ENCODE measurements at places on chromosomes 6 and 20.

DNA sequence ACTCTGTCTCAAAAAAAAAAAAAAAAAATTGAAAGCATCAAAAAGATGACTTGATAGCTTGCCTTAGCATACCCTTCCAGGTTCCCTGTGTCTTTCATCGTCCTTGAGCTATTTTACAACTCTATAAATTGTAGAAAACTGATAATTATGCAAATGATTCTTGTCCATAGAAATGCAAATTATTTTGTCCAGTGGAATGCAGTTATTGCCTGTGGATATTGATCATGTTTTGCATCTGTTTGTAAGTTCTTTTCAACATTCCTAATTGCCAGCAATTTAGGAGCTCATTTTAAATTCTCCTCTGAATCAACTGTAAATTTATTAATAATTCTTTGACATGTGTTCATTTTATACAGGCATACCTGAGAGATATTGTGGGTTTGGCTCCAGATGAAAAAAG lies 7.1 kb upstream of the ATP9A start:
- no peak for DNase-seq

DNA sequence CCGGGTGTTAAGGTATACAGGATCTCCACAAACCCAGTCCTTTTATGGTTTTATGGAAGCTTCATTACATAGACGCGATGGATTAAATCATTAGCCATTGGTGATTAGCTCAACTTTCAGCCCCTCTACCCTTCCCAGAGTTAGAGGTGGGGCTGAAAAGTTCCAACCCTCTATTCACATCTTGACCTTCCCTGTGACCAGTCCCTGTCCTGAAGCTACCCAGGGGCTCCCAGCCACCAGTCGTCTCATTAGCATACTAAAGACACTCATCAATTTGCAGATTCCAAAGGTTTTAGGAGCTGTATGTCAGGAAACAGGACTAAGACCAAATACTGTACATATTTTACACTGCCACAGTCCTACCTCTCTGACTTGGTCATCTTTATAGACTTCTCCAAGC lies 21.0 kb downstream of the KHDC1L start:
- no peak for DNase-seq

- no peak for DNase-seq
Observed at GRCh38 chr6:27865850-27866356, 46.3 kb downstream of the OR2B2 start.

DNA sequence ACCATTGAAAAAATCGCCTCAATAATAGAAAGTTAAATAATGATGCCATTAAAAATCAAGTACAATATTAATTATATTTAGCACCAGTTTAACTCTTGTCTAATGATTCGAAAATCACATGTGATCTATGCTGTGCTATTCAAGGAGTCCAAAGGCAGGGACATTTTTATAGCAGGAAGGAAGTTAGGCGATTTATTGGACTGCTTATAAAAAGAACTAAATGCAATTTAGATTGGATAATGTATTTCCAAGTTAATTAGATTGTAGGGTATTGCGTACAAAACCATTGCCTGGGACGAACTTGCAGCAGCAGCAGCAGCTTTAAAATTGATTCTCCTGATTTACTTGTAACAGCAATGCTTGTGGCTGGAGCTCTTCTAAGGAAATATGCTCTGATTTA lies 87.4 kb upstream of the TMEM181 start:
- no peak for DNase-seq

DNA sequence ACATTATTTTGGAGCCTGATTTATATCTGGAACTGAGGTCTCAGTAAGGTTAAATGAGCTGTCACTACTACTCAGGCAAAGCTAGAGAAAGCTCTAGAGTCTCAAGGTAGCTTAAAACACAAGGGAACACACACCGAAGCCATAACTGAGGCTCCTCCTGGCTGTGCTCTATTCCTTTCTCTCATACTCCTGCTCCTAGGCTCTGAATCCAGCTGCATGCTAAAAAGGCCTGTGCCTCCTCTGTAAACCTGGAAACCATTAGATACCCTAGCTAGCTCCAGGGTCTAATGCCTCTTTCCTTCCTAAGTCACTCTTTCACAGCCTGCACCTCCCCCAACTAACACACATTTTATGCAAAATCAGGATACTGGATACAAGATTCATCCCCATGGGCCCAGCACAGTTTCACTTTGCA lies 17.1 kb downstream of the RIPOR2 start:
- DNase-seq = no peak

DNA sequence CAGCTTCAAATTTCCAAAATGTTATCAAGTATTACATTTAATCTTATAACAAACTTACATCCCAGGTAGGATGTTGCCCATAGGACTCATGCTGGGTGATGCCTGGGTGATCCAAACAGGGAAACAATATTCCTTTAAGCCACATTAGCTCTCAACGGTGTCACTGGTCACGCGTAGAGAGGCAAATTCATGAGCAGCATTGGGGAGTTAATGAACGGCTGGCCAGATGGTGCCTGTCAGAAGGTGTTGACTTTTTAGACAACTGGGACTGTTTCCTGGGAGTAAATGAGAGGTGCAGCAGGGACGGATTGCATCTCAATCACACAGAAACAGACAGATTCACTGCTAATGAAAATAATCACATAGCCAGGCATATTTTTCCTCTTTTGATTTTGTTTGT lies 83.3 kb upstream of the ID4 start:
- no peak for DNase-seq

Measured in midbrain (tissue), 1 donor.